D721Med (cell line): ENCODE measurements at places on chromosomes 3 and 15.

DNA sequence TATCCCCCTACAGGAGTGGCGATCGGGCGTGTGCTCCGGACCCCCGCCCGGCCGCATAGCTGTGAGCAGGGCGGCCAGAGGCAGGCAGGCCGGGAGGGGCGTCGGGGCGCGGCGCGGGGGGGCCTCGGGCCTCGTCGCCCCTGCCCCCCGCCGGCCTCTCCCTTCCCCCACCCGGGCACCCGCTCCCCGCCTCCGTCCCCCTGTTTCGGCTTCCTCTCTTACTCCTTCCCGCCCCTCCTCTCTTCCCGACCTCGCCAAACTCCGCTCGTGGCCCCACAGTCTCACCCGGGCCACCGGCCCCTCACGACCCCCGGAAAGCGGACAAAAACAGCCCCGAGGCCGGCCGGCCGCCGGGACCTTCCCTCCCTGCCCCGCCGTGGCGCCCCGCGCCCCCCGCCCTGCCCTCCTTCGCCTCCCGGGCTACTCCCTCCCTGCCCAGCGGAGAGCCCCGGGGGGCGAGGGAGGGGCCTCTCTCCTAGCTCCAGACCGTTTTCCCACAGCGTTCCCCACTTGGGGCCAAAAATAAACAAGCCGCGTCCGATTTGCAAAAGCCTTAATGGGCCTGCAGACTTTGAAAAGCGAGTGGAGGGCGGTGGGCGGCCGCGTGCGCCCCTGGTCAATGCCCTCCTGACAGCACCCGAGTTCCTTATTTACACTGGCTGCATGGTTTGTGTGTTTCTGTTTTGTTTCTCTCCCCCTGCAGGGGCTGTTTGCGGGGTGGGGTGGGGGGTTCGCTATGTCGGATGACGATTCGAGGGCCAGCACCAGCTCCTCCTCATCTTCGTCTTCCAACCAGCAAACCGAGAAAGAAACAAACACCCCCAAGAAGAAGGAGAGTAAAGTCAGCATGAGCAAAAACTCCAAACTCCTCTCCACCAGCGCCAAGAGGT, 1.0 kb downstream of the UBE2E1 start:
- no peak for DNase-seq

DNA sequence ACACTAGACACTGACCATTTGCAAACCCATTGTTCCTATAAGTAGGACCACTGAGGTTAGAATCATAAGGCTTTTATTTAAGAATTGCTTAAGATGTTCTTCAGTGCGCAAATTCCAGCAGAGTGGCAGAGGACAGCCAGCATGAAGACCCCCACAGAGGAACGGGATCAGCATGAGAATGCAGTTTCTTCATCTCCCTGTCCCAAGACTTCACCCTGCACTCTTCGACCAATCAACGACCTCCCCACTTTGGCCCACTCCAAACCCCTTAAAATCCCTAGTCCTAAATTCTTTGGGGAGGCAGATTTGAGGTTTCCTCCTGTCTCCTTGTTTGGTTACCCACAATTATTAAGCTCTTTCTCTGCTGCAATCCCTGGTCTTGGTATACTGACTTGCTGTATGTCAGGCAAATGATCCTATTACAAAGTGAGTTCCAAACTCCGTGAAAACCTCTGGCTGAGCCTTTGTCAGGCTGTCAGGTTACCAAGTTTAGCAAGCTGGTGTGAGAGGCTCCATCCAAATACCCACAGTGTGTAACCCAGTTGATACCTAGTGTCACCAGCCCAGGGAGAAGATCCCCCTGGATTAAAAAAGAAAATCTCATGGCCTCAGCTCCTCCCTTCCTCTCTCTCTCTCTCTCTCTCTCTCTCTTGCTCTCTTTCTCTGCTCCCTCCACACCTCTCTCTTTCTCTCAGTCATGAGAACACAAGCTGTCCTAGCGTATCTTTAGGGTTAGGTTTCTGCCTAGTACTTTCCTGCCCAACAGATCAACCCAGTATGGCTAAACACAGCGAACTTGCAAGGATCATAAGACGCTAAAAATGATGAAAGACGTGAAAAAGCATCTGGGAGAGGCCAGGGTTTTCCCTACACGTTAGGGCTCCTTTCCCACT, 15.8 kb upstream of the RBSN start:
- no peak for DNase-seq

- DNase-seq: no peak
These were observed 186.7 kb downstream of the SSR3 start for GRCh38 chr3:156368189-156368588.

DNA sequence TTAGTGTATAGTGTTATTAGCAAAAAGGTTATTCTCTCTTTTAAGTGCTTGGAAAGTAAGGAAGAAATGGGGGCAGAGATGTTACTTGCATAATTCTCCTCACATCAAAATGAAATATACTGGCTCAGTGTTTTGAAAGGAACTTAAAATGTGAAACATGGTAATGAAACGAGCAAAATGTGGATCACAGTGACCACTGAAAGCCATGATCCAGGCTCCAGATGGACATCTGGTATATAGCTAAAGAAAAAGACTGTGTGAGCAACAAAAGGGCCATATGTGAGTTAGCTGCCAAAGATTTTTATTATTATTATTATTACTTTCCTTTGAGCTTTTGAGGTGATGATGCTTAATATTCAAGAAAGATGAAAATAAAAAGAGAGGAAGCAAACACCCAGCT, 89.6 kb downstream of the GAP43 start:
- no peak for DNase-seq

GRCh38 chr3:113213896-113214587, 2.7 kb downstream of the BOC start:
- DNase-seq: no peak

GRCh38 chr3:3180456-3180855, 965 bp upstream of the CRBN start:
- no peak for DNase-seq

GRCh38 chr3:18445401-18446148, 20.4 kb upstream of the SATB1 start:
- DNase-seq: no peak

- DNase-seq: no peak
These were observed 1018.3 kb downstream of the ZPLD1 start for GRCh38 chr3:103453152-103453551.
